ENCODE measurements at places on chromosomes 13 and 19. TPM values are rescaled to one million over a fixed set of nuclear protein-coding genes. Genes with fewer than 3 reads are reported as not detected.

DNA sequence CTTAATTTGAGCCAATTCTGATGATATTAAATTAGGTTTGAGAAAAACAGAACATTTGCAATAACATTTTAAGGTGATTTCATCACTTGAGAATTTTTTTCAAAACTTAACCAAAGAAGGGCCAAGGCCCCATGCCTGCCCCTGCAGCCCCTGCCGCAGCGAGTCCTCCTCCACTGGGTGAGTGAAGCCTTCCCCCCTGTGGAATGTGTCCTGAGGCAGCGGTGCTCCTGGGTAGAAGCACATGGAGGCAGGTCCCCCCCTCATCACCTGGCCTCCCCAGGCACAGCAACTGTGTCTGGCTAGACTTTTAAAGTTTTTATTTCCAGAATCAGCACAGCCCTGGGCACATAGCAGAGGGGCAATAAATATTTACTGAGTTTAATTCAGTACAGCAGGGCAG is 10.8 kb downstream of the SOX1 start:
- no peak for DNase-seq

- DNase-seq, result peak; percentile 47
Observed at GRCh38 chr19:13149628-13150186, 468 bp downstream of the STX10 start.

GRCh38 chr19:28726533-28727479 is 486.1 kb downstream of the UQCRFS1 start:
- no peak for DNase-seq

- no peak for DNase-seq
Observed at GRCh38 chr19:42872608-42873007, 6.9 kb downstream of the PSG1 start.

The PRODH2 gene
- polyA plus RNA-seq, result 0.12 TPM

Data from hindlimb muscle (tissue), 1 donor.